ENCODE measurements at places on chromosomes 2 and 18.

DNA sequence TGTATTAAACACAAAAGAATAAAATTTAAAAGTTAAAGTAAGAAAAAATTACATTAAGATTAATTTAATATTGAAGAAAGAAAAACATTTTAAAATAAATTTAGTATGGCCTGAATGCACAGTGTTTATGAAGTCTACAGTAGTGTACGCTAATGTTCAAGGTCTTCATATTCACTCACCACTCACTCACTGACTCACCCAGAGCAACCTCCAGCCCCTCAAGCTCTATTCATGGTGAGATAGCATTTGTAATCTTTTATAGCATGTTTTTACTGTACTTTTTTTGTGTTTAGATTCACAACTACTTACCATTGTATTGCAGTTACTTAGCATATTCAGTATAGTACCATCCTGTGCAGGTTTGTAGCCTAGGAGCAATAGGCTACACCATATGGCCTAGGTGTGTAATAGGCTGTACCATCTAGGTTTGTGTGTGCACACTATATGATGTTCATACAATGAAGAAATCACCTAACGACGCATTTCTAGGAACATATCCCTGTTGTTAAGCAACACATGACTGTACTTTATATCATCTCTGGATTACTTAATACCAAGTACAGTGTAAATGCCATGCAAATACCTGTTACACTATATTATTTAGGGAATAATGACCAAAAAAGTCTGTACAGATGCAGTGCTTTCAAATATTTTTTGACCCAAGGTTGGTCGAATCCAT, 144.0 kb upstream of the IL1R2 start:
- no peak for DNase-seq

- peak; percentile 79 for DNase-seq
These were observed 194.9 kb upstream of the HAAO start for GRCh38 chr2:42987112-42987922.

DNA sequence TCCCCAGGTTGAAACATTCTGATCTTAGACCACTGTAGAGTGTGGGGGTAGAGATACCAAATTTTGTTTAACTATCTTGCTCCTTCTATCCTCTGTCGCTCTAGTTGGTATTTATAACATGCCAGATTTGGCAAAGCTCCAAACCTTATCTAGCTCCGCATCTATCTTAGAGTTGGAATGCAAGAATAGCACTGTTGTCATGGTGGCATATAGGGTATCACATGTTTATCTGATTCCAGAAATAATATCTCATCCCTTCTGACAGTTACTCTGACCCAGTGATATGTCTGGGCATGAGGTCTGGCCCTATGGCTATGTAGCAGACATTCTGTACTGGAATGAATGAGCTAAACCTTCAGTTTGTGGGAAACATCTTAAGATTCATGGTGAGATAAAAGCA, 51.7 kb downstream of the CABYR start:
- no peak for DNase-seq

- DNase-seq, result peak; percentile 64
These were observed 18.0 kb downstream of the SUCLG1 start for GRCh38 chr2:84441036-84441435.

DNA sequence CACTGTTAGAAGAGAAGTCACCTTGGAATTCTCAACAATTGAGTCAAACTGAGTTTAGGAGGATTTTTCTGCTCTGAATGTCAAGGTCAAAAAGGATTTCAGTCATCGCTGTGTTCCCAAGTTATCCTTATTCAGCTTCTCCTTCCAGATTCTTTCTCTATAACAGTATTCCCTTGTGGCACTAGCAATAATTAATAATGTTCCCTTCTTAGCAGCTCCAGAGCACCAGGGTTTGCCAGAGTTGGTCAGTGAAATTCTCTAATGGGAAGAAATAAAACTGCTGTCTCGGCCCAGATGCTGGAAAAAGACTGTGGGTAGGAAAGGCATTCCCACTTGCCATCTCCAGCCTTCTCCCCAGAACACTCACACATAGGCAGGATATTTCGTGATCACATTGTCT, 836.0 kb upstream of the PIK3C3 start:
- no peak for DNase-seq

- DNase-seq, result peak; percentile 45
These were observed 128.6 kb upstream of the NYAP2 start for GRCh38 chr2:225270861-225271260.

DNA sequence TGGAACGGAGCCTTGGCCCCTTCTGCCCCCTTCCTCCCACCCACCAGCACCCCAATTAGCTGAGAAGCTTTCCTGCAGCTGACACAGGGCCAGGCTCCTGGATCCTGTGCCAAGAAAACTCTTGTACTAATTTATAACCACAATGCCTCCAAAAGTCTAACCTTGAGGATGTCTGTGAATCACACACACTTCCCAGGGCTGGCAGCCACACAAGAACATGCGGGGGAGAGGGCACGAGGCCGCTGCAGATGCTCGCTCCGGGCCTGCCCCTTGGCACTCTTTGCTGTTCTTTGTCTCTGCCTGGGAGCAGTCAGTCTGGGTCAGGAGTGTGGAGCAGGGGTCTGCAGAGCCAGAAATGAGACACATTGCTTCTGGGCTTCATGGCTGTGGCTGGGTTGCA, 62.7 kb upstream of the KIF5C start:
- peak; percentile 47 for DNase-seq

DNA sequence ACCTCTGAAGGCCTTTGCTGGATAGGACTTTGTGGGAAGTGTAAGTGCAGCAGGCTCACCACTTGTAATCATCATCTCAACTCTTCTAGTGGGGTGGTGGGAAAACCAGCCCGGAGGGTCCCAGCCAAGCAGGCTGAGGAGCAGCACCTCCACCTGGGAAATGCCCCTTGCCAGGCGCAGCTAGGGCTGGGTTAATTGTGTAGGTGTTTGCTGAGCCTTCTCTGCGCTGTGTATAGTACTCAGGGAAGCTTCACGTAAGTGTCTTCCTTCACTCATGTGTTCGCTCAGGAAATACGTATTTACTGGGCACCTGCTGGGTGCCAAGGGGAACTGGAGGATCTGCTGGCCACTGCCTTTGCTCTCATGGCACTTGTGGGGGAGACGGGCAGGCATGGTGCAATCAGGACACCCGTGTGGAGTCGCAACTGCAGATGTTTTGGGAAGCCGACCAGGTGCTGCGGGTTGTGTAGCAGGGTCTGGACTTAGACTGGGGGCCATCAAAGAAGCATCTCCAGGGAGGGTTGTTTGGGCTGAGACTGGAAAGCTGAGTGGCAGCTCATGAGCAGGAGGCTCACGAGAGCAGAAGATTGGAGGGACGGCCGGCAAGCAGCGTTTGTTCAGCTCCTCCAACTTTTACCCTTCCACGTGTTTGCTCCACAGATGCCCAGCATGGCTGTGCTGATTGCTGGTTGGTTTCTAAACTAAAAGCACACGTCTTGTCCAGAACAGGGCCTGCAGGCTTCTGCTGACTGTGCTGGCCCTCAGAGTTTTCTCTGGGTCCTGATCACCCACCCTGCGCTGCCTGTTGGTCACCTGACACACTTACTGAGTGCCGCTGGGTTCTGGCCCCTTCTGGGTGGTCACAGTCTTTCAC, 164.6 kb downstream of the LDLRAD4 start:
- no peak for DNase-seq

DNA sequence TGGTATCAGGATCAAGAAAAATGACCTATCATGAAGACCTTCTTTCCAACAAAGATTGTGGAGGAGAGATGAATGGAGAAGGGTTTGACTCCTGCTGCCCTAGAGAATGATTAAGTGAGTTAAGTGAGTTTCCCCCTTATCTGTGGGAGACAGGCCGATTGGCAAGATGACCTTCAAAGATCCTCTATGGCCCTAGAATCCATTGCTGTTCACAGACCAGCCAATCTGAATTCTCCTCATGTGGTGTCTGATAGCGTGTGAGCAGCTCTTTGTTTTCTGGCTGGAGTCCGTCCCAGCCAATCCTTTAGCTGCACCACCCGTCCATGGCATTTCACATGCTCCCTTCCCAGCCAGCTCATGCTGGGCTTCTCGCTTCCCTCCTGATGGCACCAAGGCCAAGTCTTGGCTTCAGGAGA, 79.4 kb downstream of the MARCHF4 start:
- DNase-seq, result no peak

DNA sequence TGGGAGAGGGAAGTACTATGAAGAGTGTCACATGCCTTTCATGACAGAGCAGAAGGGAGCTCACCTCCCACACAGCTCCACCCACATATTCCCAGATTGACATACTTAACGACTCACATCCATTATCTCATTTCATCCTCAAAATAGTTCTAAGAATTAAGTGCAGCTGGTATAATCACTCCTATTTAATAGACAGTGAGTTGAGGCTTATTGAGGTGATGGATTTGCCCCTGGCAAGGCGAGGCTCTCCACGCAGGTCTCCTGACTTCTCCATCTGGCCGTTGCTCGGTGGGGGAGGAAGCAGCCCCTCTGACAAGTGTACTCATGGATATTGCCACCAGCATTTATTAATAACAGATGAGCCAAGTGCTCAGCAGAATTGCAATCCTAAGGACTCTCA, 81.4 kb downstream of the TGOLN2 start:
- DNase-seq, result no peak

DNA sequence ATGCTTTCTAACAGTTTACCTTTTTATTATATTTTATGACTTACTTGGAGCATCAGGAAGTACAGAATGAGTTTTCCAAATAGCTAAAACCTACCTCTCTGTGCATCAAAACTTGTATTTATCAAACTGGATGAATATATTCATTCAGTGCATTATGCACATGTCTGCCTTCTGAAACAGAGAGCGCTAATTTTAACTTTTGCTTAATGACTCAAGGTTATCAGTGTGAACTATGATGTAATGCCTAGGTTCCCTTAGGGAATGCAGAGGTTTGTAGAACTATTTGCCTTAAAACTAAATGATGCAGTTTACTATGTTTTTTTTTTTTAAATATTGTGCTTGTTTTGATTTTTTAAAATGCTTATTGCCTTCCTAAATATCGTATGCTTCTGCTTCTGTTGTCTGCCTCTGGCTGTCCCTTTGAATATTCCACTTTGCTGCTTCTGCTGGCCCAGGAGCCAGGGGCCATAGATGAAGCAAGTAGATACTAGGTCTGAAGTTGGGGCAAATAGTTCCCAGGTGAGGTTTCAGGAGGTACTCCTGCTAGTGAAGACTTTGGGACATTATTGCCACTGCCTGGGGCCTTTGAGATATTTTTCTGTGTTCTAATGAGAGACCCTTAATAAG, 16.5 kb downstream of the TMEM178A start:
- DNase-seq, result no peak

GRCh38 chr2:171847627-171848026, 46.4 kb downstream of the SLC25A12 start:
- no peak for DNase-seq

DNA sequence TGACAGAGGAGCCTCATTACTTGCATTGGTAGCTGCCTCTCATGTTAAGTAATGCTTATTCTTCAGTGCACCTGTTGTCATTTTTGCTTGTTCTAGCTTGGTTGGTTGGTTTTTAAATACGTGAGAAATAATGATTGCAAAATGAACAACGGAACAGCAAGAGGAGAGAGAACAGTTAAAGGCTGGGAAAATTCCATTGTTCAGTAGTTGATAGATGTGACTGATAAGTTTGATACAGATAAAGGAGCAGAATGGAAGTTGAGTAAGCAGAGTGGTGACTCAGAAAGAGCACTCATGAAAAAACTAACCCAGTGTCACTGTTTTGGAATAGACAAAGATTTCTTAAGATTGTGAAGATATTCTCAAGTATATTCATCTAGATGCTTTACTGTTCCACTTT, 50.5 kb downstream of the MTA3 start:
- DNase-seq, result peak; percentile 77

DNA sequence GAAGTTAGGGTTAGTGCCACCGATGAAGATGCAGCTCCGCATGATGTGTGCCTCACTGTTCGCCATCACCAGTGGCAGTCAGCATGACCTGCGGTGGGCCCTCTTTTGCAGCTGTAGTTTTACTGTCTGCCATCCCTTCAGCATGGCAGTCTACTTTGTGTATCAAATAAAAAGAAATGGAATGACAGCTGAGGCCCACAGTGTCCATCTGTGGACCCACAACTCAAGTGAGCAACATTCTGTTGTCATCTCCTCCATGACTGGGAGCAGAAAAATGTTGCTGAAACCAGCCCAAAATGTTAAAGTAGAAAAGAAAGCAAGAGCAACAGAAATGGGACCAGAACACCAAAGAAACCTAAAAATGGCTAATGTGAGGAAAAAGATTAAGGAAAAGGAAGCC, 128.7 kb downstream of the MEP1B start:
- DNase-seq, result no peak

GRCh38 chr18:79438898-79439627, 43.3 kb downstream of the NFATC1 start:
- no peak for DNase-seq

DNA sequence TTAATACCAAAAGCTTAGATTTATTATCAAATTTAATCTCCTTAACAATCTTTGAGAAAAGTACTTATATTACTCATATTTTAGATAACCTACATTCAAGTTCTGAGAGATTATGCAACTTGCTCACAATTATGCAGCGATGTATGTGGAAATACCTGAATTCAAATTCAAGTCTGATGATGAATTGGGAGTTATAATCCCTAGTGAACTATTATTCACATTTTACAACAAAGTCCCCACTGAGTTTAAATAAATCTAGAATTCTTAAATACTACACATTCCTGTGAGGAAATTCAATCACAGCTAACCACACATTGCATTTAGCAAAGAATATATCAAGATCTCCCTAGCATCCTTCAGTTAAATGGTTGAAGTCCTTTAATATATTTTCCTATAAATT, 278.4 kb downstream of the NOL4 start:
- DNase-seq, result peak; percentile 26

DNA sequence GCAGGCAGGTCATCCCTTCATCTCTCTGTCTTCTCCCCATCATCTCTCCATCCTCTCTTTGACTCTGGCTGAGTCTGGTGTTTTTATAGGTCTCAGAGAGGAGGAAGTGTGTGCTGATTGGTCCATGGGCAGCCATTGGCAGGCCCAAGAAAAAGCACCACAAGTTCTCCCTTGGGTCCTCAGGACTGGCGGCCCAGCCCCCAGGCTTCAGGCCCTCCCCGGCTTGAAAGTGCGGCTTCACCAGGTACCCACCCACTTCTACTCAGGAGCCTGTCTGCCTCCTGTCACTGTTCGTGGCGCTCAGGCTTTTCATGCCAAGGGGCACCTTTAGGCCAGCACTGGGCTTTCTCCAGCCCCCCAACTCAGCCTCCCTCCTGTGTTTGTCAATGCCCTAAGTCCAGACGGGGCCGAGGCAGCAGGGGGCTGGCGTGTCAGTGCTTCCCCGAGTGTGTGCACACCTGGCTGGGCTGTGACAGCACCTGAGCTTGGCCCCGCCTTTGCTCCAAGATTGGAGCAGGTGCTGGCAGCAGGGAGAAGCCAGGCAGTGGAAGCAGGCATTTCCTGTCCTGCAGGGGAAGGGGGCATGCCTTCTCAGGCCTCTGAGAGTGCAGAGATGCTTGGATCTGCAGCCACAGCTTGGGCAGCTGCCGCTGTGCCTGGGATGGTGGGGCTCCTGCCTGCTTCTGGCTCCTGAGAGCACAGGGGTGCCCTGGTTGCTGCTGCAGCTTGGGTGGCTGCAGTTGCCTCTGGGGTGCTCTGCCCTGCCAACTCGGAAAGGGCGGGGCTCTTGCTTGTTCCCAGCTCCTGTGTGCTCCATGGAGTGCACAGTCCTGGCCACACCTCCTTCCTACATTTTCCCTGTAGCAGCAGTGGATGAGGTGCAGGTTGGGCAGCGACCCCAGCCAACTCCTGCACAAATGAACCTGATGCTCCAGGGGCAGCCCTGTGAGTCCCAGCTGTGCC, 34.1 kb downstream of the FBXO48 start:
- DNase-seq, result no peak

Data from adipocyte (in vitro differentiated cells).